ENCODE measurements at places on chromosomes 7 and 10.

DNA sequence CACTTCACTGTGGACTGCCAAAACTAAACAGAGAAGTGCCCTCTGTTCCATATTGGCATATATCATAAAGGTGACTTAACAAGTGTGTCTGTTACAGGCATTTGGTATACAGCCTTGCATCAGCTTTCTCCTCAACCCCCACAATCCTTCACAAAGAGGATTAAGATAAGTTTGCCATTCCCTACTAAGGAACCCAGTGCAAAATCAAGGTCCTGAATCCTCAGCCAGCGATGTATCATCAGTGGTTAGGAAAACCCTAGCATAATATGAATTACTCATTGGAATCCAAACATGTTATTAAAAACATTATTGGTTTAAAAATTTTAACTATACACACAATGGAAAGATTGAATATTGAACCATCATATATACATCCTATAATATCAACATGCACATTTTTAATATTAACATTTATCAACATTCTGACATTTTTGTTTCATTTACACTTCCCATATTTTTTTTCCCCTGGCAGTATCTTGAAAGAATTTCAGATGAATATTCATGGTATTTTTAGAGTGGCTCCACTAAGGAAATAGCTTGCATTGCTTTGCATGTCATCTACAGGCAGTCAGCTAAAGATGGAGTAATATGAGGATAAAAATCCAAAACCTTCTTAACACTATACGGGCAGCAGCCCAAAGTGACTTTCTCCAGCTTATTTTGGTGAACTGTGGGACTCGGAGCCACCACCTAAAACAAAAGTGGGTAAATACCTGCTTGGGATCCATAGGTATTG, 215.6 kb upstream of the CHRM2 start:
- no peak for DNase-seq

DNA sequence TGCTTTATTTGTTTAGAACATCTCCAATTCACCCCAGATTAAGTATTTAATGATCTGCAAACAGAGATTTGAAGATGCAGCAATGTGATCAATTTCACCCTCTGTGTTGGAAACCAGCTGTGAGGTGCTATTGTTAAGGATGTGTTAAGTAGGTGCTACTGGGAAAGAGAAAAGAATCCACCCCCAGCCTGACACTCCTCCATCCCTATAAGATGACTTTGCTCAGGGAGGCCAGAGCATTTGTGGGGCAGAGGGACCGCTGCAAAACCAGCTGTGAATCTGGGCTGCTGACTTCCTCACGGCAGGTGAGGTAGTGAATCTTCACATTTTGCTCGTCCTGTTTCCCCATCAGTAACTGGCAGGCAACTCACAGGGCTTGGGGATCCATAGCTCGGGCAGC, 297.5 kb downstream of the GFRA1 start:
- DNase-seq = no peak

- DNase-seq = no peak
Measured at GRCh38 chr7:84700563-84701370, 486.1 kb downstream of the SEMA3D start.

DNA sequence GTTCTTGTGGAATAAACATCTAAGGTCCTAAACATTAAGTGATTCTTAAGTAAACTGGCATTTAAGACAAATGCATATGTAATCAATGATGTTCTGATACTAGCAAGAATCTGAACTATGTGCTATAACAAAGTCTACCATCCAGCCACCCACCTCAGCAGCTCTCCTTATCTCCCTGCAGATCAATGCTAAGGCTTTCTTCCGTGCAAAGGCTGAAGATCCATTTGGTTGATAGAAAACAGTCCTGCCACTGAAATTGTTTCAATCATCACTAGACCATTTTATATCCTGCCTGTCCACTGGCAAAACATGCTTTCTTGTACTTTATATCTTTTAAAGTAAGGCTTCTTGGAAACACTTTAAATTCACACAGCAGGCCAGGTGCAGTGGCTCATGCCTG, 6.3 kb upstream of the SMKR1 start:
- no peak for DNase-seq

- DNase-seq = no peak
Measured at GRCh38 chr10:70970830-70971229, 82.5 kb upstream of the PCBD1 start.
